ENCODE measurements at places on chromosomes 1 and 21.

- no peak for DNase-seq
Observed at GRCh38 chr1:242185731-242186130, 186.8 kb upstream of the MAP1LC3C start.

- no peak for DNase-seq
Observed at GRCh38 chr1:150405660-150406059, 41.7 kb downstream of the RPRD2 start.

- no peak for DNase-seq
Observed at GRCh38 chr1:24472527-24473251, 29.9 kb upstream of the RCAN3 start.

DNA sequence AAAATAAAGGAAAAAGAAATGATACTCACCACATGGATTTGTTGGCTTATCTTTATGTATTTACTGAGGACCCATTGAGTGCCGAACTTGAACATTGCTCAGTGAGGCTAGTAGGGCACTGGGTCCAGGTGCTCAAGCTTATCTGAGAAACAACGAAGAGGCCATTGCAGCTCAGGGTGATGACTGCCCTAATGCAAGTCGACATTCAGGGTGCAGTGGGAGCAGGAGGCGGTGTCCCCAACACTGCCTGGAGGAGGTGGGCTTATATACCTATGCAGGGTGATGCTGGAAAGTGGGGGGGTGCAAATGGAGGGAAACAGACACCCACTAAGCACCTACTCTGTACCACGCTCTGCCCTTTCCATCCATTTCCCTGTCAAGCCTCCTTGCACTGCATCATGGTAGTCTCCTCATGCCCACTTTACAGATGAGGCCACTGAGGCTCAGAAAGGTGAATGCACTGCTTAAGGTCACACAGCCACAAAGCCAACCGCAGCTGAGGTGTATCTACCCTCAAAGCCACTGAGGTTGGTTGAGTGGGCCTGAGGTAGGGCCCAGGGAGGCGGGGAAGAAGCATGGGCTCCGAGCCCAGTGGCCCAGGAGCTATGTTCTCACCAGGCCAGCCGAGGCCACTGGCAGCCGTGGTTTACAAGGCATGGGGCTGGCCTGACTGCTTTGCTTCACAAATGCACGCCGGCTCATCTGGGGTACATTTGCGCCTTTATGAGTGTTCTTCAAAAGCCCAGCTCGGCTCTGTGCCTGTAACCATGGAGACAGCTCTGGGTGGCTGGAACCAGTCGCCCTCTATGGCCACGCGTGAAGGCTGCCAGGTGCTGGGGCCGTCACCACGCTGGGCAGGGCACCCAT lies 103.8 kb downstream of the EPHB2 start:
- DNase-seq: no peak

GRCh38 chr1:196660852-196661251 lies 9.0 kb downstream of the CFH start:
- no peak for DNase-seq

GRCh38 chr1:71861022-71861421 lies 421.3 kb downstream of the NEGR1 start:
- no peak for DNase-seq

DNA sequence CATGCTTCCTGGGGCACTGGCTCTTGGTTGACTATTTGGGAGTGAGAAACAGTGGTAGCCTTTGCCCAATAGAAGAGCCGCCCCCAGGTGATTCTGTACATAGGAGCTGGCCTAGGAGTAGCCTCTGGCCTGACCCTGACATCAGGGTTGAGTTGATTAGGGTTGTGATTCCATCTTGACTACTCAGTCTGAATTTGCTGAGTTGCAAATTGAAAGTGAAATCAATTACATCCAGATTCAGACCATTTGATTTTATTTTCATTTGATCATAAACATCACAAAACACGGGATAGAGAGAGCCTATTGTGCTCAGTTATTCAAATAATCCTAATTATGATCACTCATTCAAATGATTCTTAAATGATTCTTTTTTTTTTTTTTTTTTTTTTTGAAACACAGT lies 253.2 kb downstream of the KIF26B start:
- DNase-seq: no peak

GRCh38 chr1:10378081-10378841 lies 20.6 kb upstream of the PGD start:
- DNase-seq: no peak

GRCh38 chr1:66933887-66934700 lies 9.3 kb downstream of the MIER1 start:
- DNase-seq: no peak

- DNase-seq: no peak
Observed at GRCh38 chr1:6581561-6582305, 1.9 kb downstream of the ZBTB48 start.

- DNase-seq: no peak
Observed at GRCh38 chr1:44713321-44713781, 17.6 kb downstream of the RNU5D-1 start.

GRCh38 chr1:14598007-14598497 lies 433 bp upstream of the KAZN start:
- no peak for DNase-seq

- DNase-seq: no peak
Observed at GRCh38 chr1:72060466-72061245, 221.7 kb downstream of the NEGR1 start.

DNA sequence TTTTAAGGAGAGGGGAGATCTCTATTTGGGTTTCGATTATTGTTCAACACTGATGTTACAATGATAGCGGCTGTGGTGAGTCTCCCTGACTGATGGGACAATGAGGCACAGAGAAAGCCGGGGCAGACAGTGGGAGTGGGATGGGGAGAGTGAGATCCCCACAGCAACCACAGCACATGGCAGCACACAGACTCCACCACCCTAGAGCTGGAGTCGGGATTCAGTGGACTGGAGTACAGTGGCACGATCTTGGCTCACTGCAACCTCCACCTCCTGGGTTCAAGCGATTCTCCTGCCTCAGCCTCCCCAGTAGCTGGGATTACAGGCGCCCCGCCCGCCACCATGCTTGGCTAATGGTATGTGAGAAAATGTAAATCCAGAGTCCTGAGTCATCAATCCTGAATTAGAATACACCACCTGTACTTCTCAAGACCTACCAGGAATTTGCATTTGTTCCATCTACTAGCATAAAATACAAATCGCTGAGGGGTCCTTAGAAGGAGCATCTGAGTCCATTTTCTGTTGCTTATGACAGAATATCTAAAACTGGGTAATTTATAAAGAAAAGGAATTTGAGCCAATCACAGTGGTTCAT lies 125.8 kb downstream of the TOMM20 start:
- no peak for DNase-seq

DNA sequence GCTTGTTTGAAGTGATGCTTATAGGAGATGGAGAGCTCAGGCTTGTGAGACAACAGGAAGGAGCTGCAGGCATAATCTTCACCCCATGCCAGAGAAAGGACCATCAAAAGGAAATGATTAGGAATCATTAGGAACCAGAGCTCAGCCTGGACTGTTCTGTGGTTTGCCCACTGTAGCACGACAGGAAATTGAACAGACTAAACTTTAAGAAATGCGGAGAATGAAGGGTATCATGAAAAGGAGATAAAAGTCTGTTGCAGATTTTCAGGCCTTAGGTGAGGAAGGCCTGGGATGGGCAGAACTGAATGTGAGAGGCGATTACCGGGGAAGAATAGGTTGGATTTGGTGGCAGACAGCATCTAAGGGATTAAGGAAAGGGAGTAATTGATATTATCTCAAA lies 292.0 kb upstream of the PLXNA2 start:
- no peak for DNase-seq

DNA sequence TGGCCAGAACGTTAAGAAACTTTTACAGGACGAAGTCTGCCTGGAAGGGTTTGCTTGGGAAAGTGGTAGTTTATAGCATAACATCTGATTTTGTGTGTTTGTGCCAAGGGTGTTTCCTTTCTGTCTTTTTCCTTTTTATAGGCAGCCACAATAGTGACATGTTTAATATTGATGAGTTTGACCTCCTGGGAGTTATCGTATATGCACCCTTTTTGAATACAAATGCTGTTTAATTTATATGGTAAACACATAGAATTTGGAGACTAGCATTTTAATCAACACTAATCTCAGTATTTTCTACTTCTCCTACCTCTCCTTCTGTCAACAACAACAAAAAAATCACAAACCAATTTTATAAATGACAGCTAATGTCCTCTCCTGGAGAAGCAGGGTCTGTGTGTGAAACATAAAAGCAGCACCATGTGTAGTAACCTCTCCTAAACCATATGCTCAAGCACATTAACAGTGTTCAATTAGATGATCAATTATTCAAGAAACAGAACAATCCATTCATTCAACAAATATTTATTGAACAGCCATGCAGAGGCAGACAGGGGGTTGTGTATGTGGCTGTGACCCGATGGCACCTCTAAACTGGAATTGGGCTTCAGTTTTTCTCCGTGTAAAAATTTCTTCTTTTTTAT lies 604 bp upstream of the FMN2 start:
- no peak for DNase-seq

- DNase-seq: no peak
Observed at GRCh38 chr1:185353124-185353523, 36.1 kb upstream of the IVNS1ABP start.

DNA sequence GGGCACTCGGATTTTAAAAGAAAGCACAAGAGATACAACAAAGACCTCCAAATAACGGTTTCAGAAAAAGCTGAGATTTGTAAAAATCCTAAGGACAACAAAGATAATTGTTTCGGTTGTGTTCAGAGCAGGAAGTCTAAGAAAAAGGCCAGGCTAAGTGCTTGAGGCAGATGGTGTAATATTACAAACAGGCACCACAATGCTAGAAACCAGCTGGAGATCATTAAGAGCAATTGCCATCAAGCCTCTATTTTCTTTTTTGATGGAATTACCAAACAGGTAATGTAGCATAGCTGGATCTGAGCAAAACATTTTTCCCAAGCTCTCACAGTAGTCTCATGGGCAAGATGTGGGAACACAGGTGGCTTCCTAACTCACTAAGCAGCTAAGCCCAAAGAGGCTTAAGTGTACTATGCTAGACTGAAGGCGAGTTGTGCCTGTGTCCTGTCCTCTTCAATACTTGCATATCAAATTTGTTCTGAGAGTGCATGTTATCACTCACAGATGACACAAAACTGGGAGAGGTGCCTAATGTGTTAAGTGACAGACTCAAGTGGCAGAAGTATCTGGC lies 161.6 kb downstream of the GLUL start:
- DNase-seq: peak; percentile 37

DNA sequence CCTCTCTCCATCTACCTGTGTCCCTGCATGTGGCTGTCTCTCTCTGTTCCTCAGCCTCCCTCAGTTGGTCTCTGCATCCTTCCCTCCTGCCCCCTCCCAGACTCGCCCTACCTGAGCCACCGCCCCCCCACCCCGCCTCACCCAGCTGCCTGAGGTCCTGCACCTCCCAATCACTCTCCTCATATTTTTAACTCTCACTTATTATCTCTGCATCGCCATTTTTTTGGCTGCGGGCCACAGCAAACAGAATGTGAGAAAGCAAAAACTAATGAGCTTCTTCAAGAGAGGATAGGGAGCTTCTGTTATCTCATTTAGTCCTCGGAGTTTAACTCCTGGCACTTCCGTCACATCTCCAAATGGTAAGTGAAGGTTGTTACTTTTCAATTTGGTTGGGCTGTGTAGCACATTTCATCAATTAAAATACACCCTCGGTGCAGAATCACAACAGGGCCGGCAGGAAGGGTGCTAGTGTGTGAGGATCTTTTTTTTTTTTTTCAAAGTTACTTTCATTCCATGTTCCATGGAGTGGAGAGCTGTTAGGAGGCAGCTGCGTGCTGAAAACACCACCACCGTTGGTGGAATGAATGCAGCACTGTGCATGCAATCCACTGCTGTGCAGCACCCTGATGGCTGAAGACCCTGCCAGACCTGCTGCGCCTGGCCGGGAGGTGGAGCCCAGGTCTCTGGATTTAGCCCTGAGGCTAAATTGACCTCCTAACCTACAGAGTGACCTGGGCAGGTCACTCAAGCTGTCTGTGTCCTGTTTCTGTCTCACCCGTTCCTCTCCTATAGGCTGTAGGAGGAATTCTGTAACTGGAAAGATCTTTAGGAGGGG lies 157.2 kb upstream of the NFIA start:
- no peak for DNase-seq

GRCh38 chr1:177235350-177235749 lies 64.6 kb downstream of the BRINP2 start:
- DNase-seq: no peak

GRCh38 chr1:178743801-178744200 lies 18.8 kb downstream of the RALGPS2 start:
- DNase-seq: no peak

DNA sequence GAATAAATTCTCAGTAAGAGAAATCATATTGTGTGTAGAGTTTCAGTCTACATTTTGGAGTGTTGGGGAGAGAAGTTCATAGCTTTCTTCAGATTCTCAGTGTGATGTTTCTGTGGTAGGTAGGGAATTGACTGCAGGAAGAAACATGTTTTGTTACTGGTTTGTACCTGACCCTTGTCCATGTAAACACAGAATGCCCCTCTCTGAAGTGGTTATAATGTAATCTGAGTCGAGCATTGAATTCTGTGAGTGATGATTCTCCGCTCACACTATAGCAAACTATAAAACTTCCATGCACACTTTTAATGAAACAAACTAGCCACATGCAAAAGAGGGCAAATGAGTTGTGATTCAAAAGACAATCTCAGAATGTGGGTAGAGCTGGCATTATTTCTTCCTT lies 433.2 kb downstream of the USP25 start:
- DNase-seq: no peak

- no peak for DNase-seq
Observed at GRCh38 chr1:115164484-115164883, 75.2 kb upstream of the TSPAN2 start.

DNA sequence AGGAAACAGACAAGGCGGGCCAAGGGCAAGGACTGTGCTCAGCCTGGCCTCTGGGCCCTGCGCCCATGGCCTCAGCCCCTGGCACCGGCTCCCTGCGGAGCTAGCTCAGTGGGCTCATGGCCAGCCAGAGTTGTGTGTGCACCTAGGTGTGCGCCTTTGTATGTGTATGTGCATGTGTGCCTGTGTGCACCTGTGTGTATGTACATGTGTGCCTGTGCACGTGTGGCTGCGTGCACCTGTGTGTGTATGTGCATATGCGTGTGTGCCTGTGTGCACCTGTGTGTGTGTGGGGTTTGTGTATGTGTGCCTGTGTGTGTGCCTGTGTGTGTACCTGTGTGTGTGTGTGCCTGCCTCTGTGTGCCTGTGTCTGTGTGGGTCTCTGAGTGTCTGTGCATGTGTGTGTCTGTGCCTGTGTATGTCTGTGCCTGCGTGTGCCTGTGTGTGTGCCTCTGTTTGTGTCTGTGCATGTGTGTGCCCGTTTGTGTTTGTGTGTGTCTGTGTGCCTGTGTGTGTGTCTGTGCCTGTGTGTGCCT lies 7.4 kb downstream of the GPR137B start:
- DNase-seq: no peak

GRCh38 chr1:193658081-193658480 lies 471.7 kb upstream of the B3GALT2 start:
- no peak for DNase-seq

GRCh38 chr1:11188381-11188780 lies 774 bp upstream of the ANGPTL7 start:
- DNase-seq: no peak

- no peak for DNase-seq
Observed at GRCh38 chr21:33374450-33375096, 28.6 kb upstream of the IFNGR2 start.

All from AG09319 (cell line).